ENCODE measurements at places on chromosomes 4 and X.
A peak's percentile ranks its signal among the peaks of the same experiment; 100 is the strongest.

DNA sequence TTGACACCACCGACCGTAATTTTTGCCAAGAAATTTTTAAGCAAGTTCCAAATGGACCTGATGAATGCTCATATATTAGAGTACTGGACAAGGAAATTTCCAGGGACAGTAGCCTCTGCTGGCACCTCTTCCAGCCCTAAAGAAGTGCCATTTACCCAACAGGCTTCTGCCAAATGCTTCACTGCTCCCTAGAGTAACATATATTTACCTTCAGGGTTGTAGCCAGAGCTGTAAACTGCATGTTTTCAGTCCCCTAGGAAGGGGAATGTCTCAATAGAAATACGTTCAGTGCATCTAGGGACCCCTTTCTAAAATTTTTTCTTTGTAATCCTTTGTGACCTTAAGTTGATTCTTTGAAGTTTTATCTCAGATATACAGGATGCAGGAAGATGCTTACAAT lies 143.1 kb upstream of the SMAD1 start:
- DNase-seq, result no peak

DNA sequence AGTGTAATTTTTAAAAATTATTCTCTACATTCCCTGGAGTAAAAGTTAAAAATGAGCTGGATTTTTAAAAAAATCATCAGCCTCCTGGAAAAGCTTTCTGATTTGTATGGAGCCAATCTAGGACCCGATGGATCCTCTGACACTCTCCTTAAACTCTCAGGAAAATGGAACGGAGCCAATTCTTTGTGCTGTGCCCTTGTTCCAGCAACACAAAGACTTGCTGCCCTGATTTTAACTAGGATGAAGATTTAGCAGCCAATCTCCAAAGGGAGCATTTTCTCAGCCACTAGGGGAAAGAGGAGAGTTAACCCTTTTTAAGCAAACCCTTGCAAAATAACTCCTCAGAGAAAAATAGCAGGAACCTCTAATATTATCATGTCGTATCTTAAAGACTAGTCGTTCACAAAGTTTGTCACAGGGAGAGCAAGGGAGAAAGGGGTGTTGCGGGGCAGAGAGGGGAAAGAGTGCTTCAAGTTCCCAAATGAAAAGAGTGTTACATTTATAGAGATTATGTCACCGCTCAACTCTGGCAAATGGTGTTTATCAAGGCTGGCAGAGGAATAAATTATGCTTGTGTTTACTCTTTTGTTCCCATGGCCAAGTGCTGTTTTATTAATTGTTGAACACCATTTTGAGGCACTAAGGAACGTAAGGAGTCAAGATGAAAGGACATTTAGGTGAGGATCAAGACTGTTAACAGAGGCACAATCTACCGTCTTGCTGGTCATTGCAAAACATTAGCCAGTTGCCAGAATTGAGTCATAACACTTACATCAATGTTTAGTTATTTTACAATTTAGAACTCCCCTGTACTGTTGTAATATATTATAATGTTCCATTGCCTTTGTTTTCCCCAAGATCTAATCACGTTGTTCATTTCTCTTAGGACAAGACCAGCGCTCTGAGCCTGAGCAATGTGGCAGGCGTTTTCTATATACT lies 250.7 kb downstream of the THOC2 start:
- DNase-seq, result no peak

GRCh38 chr4:7801001-7801400 lies 138.7 kb downstream of the AFAP1 start:
- DNase-seq, result no peak

- DNase-seq, result no peak
Measured at GRCh38 chrX:63934791-63935190, 149.8 kb upstream of the ARHGEF9 start.

DNA sequence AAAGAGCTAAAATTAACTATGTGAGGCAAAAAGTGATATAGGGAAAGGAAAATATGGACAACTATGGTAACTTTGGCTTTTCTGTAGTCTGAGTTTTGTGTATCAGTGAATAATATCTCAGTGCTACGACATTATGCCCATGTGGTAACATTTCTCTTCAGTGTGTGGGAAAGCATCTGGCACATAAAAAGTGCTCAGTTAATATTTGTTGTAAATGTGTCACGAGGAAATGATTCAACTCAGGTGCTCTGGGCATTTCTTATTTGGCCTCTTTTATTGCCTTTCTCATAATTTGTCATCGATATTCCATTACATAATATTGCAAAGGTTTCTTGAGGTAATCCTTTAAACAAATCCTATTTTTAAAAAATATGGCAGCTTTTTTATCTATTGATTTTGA lies 17.6 kb downstream of the OFD1 start:
- DNase-seq, result no peak

GRCh38 chr4:68349279-68349648 lies 626 bp downstream of the YTHDC1 start:
- DNase-seq, result no peak

DNA sequence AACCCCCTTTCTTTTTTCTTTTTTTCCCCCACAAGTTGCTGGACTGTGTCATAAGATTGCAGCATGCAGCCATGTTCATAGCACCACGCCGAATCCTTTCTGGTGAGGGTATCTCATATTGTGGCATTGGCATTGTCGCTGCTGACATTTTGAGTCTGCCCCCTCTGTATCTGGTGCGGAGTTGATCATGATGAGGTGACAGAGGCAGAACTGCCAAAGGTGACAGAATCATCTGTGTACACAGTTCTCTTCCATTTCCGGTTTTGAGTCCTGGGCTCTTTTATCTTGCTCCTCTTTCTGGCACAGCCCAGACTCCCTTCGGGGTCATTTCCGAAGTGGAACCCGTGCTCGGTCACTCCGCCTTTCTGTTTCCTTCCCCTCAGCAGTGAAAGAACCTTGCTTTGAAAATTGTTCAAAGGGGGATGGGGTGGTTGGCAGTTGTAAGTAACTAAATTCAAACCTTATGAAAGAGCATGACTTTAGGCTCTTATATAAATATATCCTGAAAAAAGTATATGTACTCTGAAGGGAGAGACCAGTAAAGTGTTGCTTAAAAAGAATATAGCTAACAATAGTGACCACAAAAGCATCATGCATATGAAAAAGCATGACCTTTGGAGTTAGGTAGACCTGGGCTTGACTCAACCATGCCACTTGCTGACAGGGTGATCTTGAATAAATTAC lies 55.0 kb upstream of the BMP2K start:
- peak; percentile 1 for DNase-seq

DNA sequence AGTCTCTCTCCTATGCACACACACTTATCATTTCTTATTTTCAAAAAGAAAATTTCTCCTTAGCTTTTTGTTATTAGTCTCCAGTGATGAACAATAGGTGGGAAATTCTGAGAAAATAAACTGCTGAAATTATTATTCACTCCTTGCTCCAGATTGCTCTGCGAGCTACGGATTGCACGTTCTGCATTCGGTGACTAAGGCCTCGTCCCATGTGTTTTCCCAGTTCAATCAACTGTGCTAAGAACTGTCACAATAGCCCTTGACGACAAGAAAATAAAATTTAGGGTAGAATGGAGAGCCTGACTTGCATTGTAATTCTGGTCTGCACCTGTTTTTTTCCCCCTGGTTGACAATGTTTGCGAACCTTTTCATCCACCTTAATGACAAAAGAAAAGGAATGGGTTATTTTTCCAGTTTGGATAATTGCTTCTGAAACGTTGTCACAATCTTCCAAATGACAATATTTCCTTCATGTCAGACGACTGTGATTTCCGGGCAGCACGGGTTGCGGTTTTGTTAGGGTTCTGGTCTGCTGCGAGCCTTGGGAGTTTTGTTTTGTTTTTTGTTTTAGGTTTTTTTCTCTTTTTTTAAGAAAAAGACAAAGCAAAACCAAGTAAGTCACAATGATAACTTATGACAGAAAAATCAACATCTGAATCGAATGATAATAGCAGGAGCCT lies 124.5 kb upstream of the NOCT start:
- DNase-seq, result no peak

DNA sequence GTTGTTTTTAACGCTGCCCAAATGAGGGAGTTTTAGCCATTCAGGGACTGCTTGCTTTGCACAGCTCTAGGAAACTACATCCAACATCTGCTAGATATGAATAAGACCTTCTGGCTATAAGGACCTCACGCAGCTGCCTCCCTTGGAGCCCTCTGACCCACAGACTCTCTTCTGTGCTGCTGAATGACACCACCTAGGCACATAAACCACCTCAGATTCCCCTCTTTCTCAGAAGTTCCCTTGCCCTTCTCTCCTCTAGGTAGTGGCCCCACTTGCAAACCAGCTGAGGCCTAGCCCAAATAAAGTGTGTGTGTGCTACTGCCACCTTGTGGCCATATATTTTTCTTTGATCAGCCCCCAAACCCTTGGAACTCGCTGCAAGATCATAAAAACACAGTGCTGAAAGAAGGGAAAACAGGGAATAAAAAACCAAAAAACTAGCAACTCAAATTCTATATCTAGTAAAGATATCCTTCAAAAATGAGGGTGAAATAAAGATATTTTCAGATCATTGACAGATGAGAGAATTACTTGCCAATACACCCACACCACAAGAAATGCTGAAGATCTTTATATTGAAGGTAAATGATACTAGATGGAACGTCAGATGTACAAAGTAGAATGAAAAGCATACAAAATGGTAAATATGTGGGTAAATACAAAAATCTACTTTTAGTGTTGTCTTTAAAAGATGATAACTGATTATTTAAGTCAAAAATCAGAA lies 265.9 kb downstream of the ADAMTS3 start:
- no peak for DNase-seq

- no peak for DNase-seq
Measured at GRCh38 chrX:18833071-18833731, 125.8 kb downstream of the PPEF1 start.

GRCh38 chr4:150256841-150257730 lies 178.8 kb downstream of the DCLK2 start:
- DNase-seq, result no peak

GRCh38 chr4:172822331-172822730 lies 346.3 kb upstream of the GALNT7 start:
- DNase-seq, result no peak

- DNase-seq, result no peak
Measured at GRCh38 chr4:17817027-17817426, 6.2 kb downstream of the NCAPG start.

DNA sequence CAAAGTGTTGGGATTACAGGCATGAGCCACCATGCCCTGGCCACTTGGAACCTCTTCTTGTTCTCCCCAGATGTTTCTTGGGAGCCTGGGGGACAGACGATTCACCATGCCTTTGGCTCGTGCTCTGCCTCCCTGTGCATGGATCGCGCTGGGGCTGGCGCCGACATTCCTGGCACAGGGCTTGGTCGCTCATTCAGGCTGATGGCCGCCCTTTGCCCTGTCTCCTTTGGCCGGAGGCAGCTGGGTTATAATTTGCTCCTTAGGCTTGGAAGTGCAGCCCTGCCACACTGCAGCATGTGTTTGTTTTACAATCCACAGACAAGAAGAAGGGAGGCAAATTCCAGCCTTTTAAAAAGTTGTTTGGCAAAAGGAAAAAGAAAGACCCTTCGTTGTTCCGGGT lies 115.3 kb downstream of the AASDH start:
- no peak for DNase-seq

DNA sequence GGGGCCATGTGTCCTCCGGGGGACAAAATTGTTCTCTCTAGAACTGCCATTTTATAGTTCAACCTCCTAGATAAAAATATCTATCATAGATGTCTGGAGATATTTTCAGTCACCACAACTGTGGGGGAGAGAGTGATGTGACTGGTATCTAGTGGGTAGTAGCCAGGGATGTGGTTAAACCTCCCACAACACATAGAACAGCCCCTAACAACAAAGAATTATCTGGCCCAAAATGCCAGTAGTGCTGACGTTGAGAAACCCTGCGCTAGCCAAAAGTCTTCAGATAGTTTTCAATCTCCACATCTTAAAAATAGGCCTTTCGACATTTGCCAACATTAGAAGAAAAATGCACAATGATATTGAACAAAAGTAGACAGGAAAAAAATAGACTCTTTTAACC lies 19.0 kb upstream of the SUPT20HL2 start:
- no peak for DNase-seq

DNA sequence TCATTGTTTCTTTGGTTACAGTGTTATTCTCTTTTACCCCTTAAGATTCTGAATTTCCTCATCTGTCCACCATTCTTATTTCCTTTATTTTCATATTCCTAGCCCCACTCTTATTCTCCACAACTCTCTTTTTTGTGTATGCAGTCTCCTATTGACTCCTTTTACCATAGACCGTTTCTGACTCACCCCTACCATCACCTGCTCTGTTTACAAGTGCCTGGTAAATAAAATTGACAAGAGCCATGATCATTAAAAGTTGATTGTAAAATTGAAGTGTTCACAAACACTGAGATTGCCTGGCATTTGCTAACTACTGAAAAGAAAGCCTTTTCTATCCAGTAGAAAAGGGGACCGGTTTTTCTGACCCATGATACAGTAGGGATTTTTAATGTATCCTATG lies 54.4 kb downstream of the MRPL1 start:
- no peak for DNase-seq

GRCh38 chrX:9396930-9397329 lies 67.9 kb upstream of the TBL1X start:
- no peak for DNase-seq

DNA sequence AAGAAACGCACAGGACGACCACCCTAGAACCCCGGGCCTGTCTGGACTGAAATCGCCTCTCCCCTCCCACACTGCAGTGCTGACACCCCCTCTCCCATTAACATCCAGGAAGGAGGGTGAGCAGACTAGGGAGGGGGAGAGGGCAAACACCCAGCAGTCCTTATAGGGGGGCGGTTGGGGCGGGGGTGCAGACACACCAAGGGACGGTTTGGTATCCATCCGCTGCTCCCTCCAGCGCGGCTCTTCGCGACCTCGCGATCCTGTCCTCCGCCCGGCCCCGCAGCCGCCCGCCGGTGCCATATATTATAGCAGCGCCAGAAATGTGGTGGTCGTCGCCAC lies 411 bp upstream of the GPRASP1 start:
- no peak for DNase-seq

DNA sequence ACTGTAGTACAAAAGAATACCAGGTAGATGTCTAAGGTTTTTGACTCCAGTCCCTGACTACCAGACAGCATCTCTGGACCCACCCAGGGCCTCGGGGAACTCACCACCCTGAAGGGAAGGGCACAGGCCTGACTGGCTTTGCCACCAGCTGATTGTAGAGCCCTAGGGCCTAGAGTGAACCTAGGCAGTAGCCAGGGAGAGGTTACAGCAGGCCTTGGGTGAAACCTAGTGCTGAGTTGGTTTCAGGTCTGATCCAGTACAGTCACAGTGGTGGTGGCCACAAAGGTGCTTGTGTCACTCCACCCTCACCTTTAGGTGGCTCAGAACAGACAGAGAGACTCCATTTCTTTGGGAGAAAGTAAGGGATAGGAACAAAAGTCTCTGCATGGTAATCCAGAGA lies 244.8 kb downstream of the KLHL13 start:
- DNase-seq, result no peak

DNA sequence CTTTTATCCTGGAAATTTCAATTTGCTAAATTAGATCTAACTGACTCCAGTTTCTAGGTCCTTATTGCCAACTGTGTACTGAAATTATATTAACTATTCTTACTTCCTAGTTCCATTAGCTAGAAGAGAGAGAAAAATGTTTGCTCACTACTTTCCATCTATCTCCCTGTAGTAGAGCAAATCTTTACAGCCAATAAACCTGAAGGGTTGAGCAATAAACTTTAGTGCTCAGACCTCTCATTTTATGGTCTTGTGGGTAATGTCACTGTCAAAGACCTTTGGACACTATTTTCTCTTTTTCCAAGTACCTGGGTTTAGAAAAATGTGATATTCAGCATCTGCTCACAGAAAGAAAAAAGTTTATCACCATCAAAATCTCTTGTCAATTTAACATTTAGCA lies 237.5 kb upstream of the GEMIN8 start:
- no peak for DNase-seq
